ENCODE measurements at places on chromosomes 2 and 18. TPM values are rescaled to one million over a fixed set of nuclear protein-coding genes. Genes with fewer than 3 reads are reported as not detected.

- no peak for DNase-seq
These were observed 119.3 kb upstream of the SIX2 start for GRCh38 chr2:45128580-45128997.

Gene HOXD3
- not detected for total RNA-seq

Gene ABCG5
- total RNA-seq = not detected

Gene TTL
- 28.6 TPM for total RNA-seq

- no peak for DNase-seq
These were observed 212.5 kb downstream of the SETBP1 start for GRCh38 chr18:44893045-44893706.

GRCh38 chr2:138711812-138712211 is 68.4 kb downstream of the NXPH2 start:
- DNase-seq = no peak

Gene ZAP70
- 156 TPM for total RNA-seq

Gene MEP1B
- total RNA-seq = not detected

Gene EML6
- total RNA-seq = 0.28 TPM

Gene UGT1A8
- not detected for total RNA-seq

Gene SLC9A2
- 0.03 TPM for total RNA-seq

Gene COLEC11
- total RNA-seq = 0.28 TPM

Data from activated T-cell treated with anti-CD3 and anti-CD28 coated beads, Interleukin-2, amount 50 U/mL, for 4 hours (primary cell).